Lung (tissue), 17 donors: ENCODE measurements at places on chromosomes 6 and 20. TPM values are rescaled to one million over a fixed set of nuclear protein-coding genes. Genes with fewer than 3 reads are reported as not detected.
A peak's percentile ranks its signal among the peaks of the same experiment; 100 is the strongest.

DNA sequence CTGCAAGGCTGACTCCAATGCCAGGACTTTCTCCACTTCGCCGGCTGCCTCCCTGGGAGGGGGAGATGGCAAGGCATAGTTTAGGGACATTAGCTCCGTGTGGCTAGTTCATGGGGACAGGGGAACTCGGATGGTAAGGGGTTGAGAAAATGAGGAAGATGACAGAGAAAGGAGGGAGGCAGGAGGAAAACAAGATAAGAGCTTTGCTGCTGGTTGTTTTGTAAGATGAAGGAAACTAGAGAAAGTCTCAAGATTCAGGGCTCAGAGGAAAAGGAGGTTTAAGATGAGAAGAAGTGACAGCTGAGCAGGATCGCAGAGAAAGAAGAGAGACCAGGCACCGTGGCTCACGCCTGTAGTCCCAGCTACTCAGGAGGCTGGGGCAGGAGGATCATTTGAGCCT, 180.9 kb upstream of the RREB1 start:
- DNase-seq: no peak
- H3K27me3 ChIP-seq: no peaks in the 10 kb centered on the region
- peak overlapping the region; percentile 38 for H3K27ac ChIP-seq

DNA sequence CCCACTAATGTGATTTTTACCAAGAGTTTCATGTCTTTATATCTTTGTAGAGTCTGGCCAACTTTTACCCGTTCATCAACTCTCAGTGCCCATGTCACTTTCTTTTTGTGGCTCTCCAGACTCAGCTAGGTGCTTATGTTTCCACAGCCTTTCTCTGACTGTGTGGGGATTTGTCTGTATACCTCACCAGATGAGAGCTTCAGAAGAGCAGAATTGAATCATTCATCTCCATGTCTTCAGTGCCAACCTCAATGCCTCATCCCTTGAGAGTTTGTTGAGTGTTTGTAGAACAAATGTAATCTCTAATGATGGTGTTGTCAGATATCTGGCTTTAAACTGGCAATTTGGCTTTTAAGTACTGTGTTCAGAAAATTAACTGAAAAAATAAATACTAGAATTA, 16.8 kb upstream of the CCN2 start:
- no peaks in the 10 kb centered on the region for H3K27me3 ChIP-seq
- peaks cover 1% of the 10 kb centered on the region for H3K4me1 ChIP-seq
- H3K36me3 ChIP-seq: no peaks in the 10 kb centered on the region
- H3K4me3 ChIP-seq: no peak overlapping the region

DNA sequence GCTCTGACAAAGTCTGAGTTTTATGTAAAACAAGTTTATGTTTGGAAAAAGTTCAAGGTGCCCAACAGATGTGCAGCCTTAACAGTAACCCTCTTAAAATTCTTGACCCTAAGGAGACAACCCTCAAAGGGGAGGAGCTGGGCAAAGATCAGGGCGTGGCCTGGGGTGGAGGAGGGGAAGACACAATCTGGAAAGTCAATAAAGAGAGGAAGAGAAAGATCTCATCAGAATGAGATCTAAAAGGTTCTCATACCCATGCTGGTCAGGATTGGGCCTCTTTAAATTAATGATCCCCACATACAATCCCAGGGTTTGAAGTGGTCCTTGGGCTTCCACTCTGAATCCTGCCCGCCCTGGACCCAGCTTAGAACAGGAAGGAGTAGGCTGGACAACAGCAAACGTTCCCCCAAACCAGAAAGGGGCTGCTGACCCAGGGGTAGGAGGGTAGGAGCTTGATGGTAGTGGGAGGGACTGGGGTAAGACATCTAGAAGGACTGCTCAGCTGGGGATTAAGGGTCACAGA, 33.0 kb downstream of the FOXP4 start:
- no peak overlapping the region for H3K4me3 ChIP-seq
- H3K27me3 ChIP-seq: no peaks in the 10 kb centered on the region
- DNase-seq: no peak
- H3K27ac ChIP-seq: no peak overlapping the region

GRCh38 chr6:63824722-63825121, 189.1 kb downstream of the PHF3 start:
- DNase-seq: no peak
- H3K27me3 ChIP-seq: no peaks in the 10 kb centered on the region
- H3K4me3 ChIP-seq: no peak overlapping the region
- H3K27ac ChIP-seq: no peak overlapping the region

- no peaks in the 10 kb centered on the region for H3K4me1 ChIP-seq
- H3K36me3 ChIP-seq: no peaks in the 10 kb centered on the region
- H3K4me3 ChIP-seq: no peak overlapping the region
- DNase-seq: no peak
- no peak overlapping the region for H3K27ac ChIP-seq
These were observed 20.6 kb upstream of the CCR6 start for GRCh38 chr6:167102318-167102717.

- no peak overlapping the region for H3K4me3 ChIP-seq
- H3K27me3 ChIP-seq: no peaks in the 10 kb centered on the region
- H3K4me1 ChIP-seq: peaks cover 4% of the 10 kb centered on the region
- DNase-seq: no peak
- no peak overlapping the region for H3K27ac ChIP-seq
These were observed 29.6 kb downstream of the TAB2 start for GRCh38 chr6:149347067-149347466.

- no peaks in the 10 kb centered on the region for H3K4me1 ChIP-seq
- no peak overlapping the region for H3K4me3 ChIP-seq
- peak; percentile 68 for DNase-seq
These were observed 8.1 kb upstream of the TSPYL1 start for GRCh38 chr6:116287689-116288282.

DNA sequence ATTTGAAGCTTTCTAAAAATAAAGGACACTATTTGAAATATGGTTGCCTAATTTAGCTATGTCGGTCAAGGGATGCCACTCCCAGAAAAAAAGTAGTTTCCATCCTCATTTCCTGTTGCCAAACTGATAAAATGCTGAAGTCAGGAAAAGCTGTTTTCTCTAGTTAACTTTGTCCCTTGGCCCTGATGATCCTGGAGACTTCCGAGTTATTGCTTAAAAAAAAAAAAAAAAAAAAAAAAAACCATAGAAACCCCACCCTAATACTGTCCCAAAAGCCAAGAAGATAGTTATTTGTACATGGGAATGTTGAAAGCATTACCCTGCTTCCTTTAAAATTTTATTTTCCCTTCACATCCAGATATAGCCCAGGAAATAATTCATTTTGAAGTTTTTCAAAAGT, 236.7 kb downstream of the SOD2 start:
- no peaks in the 10 kb centered on the region for H3K4me1 ChIP-seq
- no peaks in the 10 kb centered on the region for H3K36me3 ChIP-seq
- DNase-seq: peak; percentile 14
- H3K27ac ChIP-seq: no peak overlapping the region

DNA sequence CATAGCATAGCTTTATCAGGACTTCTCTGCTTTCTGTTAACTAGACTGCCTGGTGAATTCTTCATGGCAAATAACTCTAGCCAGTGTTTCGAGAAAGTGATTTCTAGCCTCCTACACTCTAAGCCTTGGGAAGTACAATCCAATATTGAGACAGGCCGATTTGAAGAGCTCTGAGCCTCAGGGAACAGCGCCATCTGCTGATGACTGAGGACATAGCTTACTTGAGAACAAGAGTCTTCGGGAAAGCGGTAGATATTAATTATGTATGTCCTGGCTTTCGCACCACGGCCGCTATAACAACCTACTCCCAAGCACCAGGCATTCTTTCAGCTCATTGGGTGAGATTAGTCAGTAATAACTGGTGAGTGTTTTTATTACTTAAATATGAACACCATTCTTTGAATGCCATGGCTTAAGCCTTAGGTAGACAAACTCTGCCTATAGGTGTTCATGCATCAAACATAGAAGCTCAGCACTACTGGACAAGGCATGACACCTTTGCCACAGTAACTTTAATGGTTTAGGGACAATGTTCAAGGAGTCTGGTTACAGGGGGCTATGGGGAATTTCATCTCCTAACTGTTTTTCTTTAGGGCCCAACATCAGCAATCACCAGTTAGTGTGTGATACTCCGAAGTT, 518.6 kb downstream of the BMP2 start:
- no peaks in the 10 kb centered on the region for H3K36me3 ChIP-seq
- peak; percentile 95 for DNase-seq
- no peak overlapping the region for H3K27ac ChIP-seq
- H3K4me3 ChIP-seq: no peak overlapping the region
- H3K27me3 ChIP-seq: no peaks in the 10 kb centered on the region

DNA sequence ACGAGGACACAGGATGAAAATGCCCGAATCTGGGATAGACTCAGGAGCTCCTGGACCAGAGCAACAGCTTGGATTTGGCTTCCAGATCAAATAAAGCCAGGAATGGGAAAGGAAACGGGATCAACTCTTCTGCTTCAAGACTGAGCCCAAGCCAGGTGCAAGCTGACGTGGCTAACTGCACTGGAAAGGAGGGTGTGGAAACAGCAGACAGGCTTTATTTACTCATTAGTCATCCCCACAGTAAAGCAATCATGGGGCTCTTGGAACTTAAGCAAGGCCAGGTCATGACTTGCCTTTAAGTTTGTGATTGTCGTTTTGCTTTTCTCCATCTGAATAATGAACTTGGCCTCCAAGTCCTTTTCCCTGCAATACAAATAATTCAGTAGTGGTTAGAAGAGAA, 45.2 kb downstream of the KIF16B start:
- H3K36me3 ChIP-seq: peaks cover 6% of the 10 kb centered on the region
- no peaks in the 10 kb centered on the region for H3K4me1 ChIP-seq
- H3K27ac ChIP-seq: no peak overlapping the region
- no peak overlapping the region for H3K4me3 ChIP-seq

The KIZ gene
- 9.4 TPM for total RNA-seq

The NDUFAF4 gene
- total RNA-seq: 9.7 TPM

The GFRA4 gene
- not detected for total RNA-seq

The GNMT gene
- total RNA-seq: 3.0 TPM
